ENCODE measurements at places on chromosomes 5 and 9. TPM values are rescaled to one million over a fixed set of nuclear protein-coding genes. Genes with fewer than 3 reads are reported as not detected.
A peak's percentile ranks its signal among the peaks of the same experiment; 100 is the strongest.

GRCh38 chr5:177361418-177362291, 3.9 kb downstream of the RGS14 start:
- DNase-seq = no peak

- no peak for DNase-seq
Measured at GRCh38 chr9:19481971-19482404, 73.2 kb downstream of the ACER2 start.

- DNase-seq = no peak
Measured at GRCh38 chr5:107610798-107611197, 59.9 kb downstream of the EFNA5 start.

DNA sequence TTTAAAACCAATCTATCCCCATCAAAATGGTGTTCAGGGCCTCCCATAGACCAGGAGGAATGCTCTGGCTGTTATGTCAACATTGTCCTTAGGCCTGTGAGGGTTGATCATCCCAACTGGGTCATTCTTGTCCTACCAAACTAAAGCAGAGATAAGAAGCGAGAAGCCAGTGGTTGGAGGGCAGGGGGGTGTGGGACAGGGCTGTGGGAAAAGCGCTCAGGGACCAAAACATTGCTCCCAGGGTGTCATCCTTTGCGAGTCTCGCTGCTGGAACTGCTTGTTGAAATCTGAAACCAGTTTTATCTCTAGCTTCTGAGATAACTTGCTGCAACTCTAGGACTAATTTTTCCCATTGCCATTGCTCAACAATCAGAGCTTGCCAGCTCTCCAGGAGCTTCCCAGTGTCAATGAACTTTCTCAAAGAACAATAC, 48.1 kb downstream of the SPATA31C2 start:
- no peak for DNase-seq

- DNase-seq = no peak
Measured at GRCh38 chr5:171577042-171577758, 157.8 kb downstream of the FGF18 start.

DNA sequence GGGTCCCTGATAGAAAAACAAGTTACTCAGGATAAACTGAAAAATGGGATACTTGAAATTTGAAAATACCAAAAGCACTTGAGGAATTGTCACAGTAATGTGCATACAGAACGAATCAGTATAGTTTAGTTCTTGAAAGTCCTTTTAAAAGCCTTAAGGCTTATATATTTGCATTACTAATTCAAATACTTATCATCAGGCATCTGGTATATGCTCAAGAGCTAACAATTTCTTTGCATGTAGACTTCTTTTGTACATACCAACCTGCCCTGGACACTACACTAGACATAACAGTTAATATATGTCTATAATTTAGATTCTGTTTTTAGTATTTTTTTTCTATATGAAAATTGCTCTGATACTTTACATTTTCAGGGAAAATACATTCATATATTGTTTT, 43.2 kb downstream of the SMIM15 start:
- no peak for DNase-seq

DNA sequence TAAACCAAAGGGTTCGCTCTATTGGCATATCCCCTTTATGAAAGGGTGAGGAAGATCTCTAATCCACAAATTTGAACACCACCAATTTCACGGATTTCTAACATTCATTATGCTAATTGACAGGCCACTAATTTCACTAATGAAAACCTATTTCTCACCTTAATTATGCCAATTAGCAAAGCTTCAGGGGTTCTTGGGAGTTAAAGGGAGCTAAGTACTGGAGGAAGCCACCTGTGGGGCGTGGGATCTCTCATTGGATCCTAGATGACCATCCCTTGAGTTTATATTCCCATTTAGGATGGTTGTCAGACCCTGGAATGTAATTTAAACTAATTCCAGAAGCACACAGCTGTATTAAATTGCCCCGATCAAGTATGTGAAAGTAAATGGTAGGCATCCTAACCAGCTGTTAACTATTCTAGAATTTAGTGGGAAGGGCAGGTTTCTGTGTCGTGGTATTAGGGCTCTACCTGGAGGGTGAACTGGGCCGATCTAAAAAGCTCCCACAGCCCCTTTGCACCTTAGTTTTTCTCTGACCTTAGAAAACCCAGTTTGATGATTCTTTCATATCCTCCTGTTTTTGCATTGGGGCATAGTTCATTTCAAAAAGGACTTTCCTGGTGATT, 77.1 kb downstream of the C9orf152 start:
- no peak for DNase-seq

- peak; percentile 21 for DNase-seq
Measured at GRCh38 chr5:174724484-174725260, at the start of gene MSX2. Gene MSX2 (plus strand): TSS chr5:174724582. CDS start chr5:174724660, 78 bp downstream.

GRCh38 chr9:136990242-136990911, 1.8 kb upstream of the PAXX start:
- no peak for DNase-seq

- DNase-seq = no peak
Measured at GRCh38 chr5:170315154-170315553, 17.6 kb upstream of the LCP2 start.

DNA sequence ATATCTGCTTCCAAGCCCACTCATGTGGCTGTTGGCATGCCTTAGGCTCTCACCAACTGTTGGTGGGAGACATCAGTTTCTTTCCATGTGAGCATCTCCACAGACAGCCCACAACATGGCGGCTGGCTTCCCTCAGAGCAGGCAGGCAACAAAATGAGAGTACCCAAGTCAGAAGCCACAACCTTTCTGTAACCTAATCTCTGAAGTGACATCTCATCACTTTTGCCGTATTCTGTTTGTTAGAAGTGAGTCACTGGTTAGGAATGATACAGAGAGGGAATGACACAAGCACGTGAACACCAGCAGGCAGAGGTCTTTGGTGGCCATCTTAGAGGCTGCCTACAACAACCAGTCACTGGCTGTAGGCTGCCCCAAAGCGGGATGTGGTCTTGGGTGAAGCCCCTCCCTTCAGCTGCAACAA, 88.6 kb upstream of the RASGRF2 start:
- peak; percentile 1 for DNase-seq

DNA sequence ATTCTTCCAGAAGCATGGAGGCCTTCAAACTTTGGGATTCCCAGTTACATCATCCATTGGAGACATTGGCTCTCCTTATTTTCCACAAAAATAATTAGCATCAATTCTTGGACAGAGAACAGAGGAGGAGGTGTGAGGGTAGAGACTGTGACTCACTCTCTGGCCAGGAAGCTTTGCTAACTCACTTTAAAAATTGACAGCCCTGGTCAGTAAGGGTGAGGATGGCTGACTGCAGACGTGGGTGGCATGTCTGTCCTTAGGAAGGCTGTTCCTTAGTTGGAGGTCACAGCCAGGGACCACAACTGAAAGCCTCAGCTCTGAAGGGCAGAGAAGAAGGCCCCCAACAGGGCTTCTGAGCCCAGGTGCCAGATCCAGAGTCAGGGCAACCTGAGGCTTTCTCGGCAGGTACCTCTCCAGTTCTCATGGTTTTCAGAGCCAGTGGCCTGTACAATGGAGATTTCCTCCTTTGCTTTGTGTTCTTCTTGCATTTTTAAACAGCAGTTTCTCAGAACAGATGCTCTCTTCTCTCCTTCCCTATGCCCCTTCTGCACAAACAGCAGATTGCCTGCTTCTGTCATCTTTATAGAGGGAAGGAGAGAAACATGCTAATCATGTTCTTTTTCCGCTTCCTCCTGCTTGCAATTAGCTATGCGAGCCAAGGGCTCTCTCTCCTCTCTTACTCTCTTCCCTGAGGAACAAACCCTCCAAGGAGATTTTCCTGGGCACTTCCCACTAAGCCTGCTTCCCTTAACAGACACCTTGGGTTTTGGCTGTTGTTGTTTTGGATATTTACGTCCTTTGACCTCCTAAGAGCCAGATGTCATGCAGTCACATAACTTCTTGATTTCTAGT, 92.5 kb upstream of the ZNF366 start:
- DNase-seq = peak; percentile 38

DNA sequence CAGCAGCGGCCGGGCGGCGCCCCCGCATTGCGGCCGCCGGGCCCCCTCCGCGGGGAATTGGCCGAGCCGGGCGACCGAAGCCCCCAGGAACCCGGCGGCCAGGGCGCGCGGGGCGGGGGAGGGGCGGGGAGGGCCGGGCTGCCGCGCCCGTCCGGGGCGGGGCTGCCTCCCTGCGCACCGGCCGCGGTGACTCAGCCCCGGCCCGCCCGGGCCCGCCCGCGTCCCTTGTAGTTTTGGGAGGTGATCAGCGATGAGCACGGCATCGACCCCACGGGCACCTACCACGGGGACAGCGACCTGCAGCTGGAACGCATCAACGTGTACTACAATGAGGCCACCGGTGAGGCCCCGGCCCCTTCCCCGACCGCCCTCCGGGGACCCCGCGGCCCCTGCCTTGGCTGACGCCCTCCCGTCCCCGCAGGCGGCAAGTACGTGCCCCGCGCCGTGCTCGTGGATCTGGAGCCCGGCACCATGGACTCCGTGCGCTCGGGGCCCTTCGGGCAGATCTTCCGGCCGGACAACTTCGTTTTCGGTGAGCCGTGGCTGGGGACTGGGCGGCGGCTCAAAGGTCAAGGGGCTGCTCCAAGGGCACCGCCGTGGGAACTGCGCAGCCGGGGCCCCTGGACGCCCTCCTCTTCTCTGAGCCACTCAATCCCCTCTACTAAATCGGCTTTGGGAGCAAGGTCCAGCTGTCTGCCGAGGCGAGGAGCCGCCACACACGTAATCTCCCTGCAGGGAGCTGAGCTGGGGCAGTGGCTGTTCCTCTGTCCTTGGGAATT, 592 bp downstream of the TUBB4B start:
- no peak for DNase-seq

DNA sequence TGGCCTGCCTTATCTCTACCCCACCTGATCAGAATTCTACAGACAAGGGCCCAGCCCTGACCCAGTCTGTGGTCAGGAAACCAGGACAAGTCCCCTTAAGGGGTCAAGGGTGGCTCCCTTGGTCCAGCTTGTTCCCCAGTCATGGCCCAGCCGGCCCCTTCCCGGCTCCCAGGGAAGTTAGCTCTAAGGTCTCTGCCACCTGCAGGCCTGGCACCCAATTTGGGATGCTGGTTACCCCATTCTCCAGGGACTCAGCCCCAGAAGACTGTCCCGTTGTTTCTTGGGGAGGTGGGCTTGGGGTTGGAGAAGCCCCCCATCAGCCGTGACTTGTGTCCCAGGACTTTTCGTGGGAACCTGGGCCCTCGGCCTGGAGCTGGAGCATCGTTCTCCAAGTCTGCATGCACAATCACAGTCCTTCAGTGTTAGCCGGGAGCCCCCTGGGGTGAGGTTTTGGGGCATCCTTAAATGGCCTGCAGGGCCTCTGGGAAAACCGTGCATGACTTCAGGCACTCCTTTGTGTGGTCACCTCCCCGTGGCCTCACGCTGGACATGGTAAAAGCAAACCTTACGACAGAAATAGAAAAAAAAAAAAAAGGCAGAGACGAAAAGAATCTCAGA, 150.8 kb upstream of the PHYKPL start:
- DNase-seq = no peak

GRCh38 chr9:292915-293314, 78.2 kb downstream of the DOCK8 start:
- no peak for DNase-seq

- no peak for DNase-seq
Measured at GRCh38 chr9:122904466-122904822, 715 bp downstream of the RC3H2 start.

DNA sequence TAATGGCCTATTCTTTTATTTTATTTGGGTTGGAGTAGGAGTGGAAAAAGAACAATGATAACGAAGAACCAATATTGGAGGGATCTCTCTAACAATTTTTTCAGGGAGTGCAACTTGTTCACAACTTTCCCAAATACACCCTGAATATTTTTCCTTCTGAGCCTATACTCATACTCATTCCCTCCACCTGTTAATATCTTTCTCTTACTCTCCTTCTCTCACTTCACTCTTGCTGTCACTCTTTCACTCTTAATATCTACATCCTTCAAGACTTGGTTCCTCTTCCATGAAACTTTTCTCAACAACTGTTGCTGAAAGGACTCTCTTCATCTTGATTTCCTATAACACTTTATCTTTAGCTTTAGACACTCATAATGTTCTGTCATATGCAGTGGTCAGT, 39.0 kb upstream of the MYOT start:
- DNase-seq = no peak

GRCh38 chr9:116390303-116391228, 237.0 kb downstream of the PAPPA start:
- no peak for DNase-seq

Gene CBY3
- not detected for total RNA-seq

Gene C5orf46
- 1.4 TPM for total RNA-seq

Gene ADAMTS6
- 16.2 TPM for total RNA-seq

Gene LURAP1L
- total RNA-seq = 46.6 TPM

Gene ZDHHC12
- total RNA-seq = 104 TPM

Gene ADAMTS12
- total RNA-seq = 4.1 TPM

Gene FBP2
- total RNA-seq = not detected

Gene BTNL3
- not detected for total RNA-seq

Gene INSL6
- not detected for total RNA-seq

Gene PCDHB13
- 1.9 TPM for total RNA-seq

Gene PARP8
- 33.7 TPM for total RNA-seq
